ENCODE measurements at places on chromosomes 6 and 20.
A peak's percentile ranks its signal among the peaks of the same experiment; 100 is the strongest.

GRCh38 chr6:18500921-18501662 is 113.9 kb downstream of the RNF144B start:
- DNase-seq = no peak

GRCh38 chr20:60055740-60056139 is 97.5 kb downstream of the CDH26 start:
- peak; percentile 83 for DNase-seq

GRCh38 chr6:33854572-33855030 is 50.8 kb upstream of the MLN start:
- DNase-seq = no peak

GRCh38 chr20:19141998-19142397 is 70.4 kb upstream of the SLC24A3 start:
- DNase-seq = no peak
